ENCODE measurements at places on chromosomes 1 and 21. TPM values are rescaled to one million over a fixed set of nuclear protein-coding genes. Genes with fewer than 3 reads are reported as not detected.

GRCh38 chr1:71046891-71047634 is 553 bp downstream of the PTGER3 start:
- DNase-seq, result no peak

GRCh38 chr1:225811622-225812487 is 1.9 kb downstream of the EPHX1 start:
- peak; percentile 23 for DNase-seq

DNA sequence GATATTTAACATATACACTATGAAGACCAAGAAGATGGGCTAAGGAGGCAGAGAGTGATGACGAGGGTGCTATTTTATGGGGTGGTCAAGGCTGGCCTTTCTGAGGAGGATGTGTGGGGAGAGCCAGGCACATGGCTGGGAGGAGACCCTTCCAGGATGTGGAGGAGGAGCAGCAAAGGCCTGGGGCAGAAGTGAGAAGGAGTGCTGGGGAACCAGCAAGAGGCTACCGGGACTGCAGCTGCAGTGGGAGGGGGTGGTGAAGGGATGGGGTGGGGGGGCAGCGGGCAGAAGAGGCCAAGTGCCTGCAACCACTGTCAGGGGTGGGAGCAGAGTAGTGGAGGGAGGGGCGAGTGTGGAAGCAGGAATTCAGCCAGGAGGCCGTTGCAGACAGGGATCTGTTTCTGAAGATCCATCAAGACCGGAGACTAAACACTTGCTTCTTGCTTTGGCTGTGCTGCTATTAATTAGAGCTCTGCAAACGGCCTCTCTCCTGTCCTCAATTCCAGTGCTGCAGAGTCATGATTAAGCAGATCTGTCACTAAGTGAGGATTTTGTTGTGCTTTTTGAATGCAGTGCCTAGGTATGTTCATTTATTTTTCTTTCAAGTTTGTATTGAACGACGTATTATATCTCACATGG is 89.9 kb downstream of the IER5 start:
- DNase-seq, result no peak

- DNase-seq, result no peak
Measured at GRCh38 chr1:5711956-5712645, 280.1 kb downstream of the NPHP4 start.

- peak; percentile 57 for DNase-seq
Measured at GRCh38 chr1:24393892-24394291, 19.7 kb downstream of the STPG1 start.

- DNase-seq, result no peak
Measured at GRCh38 chr1:211331011-211331709, 4.5 kb downstream of the TRAF5 start.

- no peak for DNase-seq
Measured at GRCh38 chr1:114522264-114522575, 11.2 kb upstream of the TRIM33 start.

DNA sequence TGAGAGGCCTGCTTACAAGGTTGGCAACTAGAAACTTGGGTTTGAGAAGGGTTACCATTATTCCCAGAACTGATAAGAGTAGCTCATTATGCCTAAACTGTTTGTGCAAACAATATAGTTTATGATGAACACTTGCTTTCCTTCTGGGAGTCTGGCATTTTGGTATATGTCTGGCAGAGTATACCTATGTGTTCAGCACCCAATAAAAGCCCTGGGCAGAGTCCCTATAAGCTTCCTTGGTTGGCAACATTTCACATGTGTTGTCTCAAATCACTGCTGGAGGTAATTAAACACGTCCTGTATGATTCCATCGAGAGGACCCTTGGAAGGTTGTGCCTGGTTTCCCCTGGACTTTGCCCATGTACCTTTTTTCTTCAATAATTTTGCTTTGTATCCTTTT is 39.7 kb upstream of the DMRTA2 start:
- DNase-seq, result no peak

DNA sequence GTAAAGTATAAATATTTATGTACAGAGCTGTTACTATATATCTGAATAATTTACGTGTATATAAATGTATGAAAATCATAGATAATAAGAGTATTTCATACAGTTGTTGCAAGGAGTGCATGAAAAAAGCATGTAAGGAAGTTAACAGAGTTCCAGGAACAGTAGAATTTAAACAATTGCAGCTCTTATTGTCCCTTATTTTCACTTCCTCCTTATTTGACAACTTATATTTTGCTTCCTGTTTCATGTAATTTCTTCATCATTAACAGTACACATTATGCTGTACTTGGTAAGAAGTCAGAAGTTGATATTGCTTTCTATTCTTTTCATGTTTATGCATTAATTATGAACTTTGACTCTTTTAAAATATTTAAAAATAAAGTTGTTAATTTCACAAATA is 681.5 kb downstream of the LRRIQ3 start:
- DNase-seq, result no peak

GRCh38 chr1:89295187-89295586 is 22.5 kb upstream of the GBP5 start:
- DNase-seq, result peak; percentile 15

DNA sequence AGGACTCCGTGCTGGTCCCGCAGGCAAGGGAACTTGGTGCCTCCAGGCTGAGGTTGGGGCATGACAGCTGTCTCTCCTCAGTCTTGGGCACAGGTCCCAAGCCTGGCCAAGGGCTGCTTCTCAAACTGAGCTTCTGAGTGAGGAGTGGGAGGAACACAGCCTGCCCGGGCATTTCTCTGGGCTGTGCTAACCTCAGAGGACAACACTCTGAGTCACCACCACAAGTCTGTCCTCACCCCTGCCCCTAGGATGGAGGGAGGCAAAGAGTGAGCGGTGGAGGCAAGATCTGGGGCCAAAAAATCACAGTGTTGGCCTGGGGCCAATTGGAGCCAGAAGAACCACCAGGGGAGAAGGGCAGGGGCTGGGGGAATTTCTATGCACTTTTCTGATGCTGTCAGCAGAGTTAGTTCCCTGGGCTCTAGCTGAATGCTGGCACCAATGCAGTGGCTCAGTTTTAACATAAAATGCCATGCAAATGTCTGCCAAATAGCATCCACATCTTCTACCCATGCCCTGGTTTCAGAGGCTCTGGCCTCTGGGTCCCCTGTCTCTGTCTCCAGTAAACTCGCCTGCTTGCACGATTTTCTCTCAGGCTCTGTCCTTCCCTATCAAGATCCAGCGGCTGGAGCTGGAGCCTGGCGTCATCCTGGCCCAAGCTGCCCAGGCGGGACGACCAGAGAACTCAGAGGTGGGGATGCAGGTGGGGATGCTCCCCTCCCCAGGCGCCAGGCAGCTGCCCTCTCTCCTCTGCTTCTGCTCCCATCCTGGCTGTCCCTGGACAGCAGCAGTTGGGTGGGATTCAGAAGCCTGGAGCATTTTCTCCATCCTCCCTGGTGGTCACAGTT is 11.0 kb upstream of the CDK18 start:
- no peak for DNase-seq

- peak; percentile 73 for DNase-seq
Measured at GRCh38 chr1:7646981-7647901, 123.9 kb upstream of the VAMP3 start.

- DNase-seq, result no peak
Measured at GRCh38 chr1:2290171-2290578, 62.1 kb downstream of the SKI start.

GRCh38 chr1:230150615-230151014 is 83.6 kb downstream of the GALNT2 start:
- DNase-seq, result no peak

GRCh38 chr1:113987259-113987658 is 8.0 kb downstream of the OLFML3 start:
- no peak for DNase-seq

DNA sequence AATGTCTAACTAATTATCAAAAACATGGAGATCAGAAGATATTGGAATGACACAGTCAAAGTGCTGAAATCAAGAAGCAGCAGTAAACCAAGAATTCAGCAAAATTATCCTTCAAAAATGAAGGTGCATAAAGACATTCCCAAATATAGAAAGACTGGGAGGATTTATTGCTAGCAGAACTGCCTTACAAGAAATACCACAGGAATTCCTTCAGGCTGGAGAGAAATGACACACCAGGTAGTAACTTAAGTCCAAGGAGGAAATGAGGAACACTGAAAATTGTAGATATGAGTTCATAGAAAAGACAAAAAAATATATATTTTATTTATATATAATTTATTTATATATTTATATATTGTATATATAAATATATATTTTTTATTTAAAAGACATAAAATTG is 217.2 kb downstream of the RPS6KC1 start:
- DNase-seq, result peak; percentile 25

- DNase-seq, result no peak
Measured at GRCh38 chr1:248686815-248687214, 15.8 kb downstream of the OR14I1 start.

- DNase-seq, result no peak
Measured at GRCh38 chr1:43779266-43779665, 71.9 kb downstream of the ST3GAL3 start.

DNA sequence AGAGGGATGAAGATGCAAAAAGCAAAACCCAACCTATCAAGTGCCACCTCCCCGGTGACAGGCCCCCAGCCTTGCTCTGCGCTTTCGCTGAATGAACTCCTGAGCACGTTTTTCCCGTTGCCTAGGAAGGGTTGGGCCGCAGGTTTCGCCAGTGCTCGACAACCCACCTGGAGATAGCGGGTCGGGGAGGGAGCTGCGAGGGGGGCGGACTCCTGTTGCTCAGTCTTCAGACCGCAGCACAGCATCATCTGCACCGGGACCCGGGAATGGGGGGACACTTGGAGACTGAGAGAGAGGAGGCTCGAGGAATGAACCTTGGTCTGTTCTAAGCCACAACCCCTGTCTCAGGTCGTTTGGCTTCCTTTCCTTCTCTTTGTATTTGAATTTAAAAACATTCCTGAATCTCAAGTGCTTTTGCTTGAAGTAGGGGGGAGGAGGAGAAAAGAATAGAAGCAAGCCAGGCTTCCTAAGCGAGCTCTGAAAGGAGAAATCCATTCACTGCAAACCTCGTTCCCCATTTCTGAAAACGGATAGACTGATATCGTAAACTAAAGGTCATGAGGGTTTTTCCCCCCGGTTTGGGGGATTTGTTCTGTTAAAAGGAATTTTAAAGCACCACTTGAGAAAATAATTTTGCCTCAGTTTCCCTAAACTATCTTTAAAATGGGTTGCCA is 1.2 kb downstream of the AK5 start:
- peak; percentile 23 for DNase-seq

DNA sequence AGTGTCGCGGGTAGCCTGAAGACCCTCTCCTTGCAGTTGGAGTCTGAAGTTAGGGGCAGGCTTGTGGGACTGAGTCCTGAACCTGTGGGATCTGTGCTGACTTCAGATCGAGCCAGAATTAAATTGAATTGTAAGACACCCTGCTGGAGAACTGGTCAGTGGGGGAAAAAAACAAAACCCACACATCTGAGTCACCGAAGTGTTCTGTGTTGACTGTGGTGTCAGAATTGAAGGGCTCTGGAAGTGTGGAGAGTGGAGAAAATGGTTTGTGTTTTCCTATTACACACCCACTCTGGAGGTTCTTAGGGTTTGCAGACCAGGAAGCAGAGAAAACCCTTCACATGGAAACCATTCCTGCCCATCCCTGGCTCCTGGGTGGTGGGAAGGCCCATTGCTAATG is 209.5 kb upstream of the GALNT2 start:
- DNase-seq, result no peak

- DNase-seq, result no peak
Measured at GRCh38 chr1:96544051-96544830, 177.3 kb upstream of the PTBP2 start.

GRCh38 chr1:198883184-198883583 is 244.3 kb downstream of the PTPRC start:
- DNase-seq, result no peak

- DNase-seq, result no peak
Measured at GRCh38 chr1:42340901-42341300, 5.9 kb upstream of the FOXJ3 start.

GRCh38 chr1:201356701-201357100 is 20.8 kb downstream of the TNNT2 start:
- DNase-seq, result peak; percentile 43

- no peak for DNase-seq
Measured at GRCh38 chr1:221487781-221488524, 253.9 kb downstream of the DUSP10 start.

DNA sequence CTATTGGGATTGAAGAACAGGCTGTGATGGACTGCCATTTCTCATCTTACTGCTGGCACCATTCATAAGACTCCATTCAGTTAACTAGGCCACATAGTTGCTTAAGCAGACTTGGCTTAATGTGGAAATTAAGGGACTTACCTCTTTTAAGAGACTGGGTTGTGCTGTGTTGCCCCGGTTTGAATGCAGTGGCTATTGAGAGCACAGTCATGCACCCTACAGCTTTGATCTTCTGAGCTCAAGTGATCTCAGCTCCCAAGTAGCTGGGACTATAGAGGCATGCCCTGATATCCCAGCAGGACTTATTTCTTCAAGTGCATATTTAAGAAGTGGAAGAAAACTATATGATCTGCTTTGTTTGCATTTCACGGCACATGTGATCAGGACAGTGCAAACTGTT is 181.1 kb downstream of the RASAL2 start:
- no peak for DNase-seq

DNA sequence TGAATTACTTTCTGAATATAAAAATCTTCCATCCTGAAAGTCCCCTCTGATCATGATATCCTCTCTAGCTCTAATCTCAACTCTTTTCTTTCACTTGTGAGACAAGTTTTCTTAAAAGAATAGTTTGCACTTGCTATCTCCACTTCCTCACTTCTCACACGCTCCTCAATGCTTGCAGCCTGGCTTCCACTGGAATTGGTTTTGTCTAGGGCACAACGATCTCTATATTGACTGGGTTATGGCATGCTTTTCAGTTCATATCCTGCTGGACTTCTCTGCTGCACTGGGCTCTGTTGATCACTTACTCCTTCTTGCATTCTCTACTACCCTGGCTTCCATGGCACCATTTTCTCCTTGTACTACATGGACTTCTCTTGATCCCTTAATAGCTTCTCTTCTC is 474 bp downstream of the FCRLA start:
- DNase-seq, result no peak

GRCh38 chr1:26745191-26745590 is 42.6 kb upstream of the PIGV start:
- DNase-seq, result peak; percentile 31

GRCh38 chr1:207049974-207050391 is 1.0 kb downstream of the YOD1 start:
- peak; percentile 64 for DNase-seq

DNA sequence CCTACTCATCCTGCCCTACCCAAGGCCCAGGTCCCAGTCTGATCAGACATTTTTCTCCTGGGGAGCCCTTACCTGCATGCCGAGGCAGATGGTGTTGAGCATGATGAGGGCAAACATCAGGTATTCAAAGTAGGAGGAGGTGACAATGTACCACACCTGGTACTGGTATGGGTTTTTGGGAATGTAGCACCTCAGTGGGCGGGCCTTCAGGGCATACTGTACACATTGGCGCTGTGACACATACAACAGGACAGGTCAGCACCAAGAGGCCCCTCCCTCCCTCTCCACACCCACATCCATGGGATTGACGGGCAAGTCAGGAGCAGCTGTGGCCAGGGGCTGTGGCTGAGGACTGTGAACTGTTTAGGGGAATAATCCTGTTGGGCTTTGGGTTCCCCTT is 37.1 kb upstream of the KIF21B start:
- DNase-seq, result no peak

GRCh38 chr21:33377221-33377920 is 25.8 kb upstream of the IFNGR2 start:
- no peak for DNase-seq

Gene BECN2
- polyA plus RNA-seq, result not detected

Gene FAM131C
- 21.3 TPM for polyA plus RNA-seq

Gene KCNE2
- polyA plus RNA-seq, result 2.7 TPM

Gene SPRR3
- not detected for polyA plus RNA-seq

Gene SPATA46
- not detected for polyA plus RNA-seq

Gene GPATCH4
- polyA plus RNA-seq, result 48.4 TPM

Gene COL8A2
- 0.05 TPM for polyA plus RNA-seq

Gene FAM163A
- polyA plus RNA-seq, result 0.06 TPM

Gene PTPN14
- polyA plus RNA-seq, result 4.6 TPM

Gene OR6K6
- not detected for polyA plus RNA-seq

Gene CRNN
- not detected for polyA plus RNA-seq

Gene PTGFR
- not detected for polyA plus RNA-seq
